ENCODE measurements at places on chromosomes 16 and 17.

GRCh38 chr17:8843344-8843743 is 24.1 kb downstream of the PIK3R6 start:
- DNase-seq, result no peak

GRCh38 chr17:44911133-44912001 is 3.9 kb downstream of the GFAP start:
- no peak for DNase-seq

- no peak for DNase-seq
Observed at GRCh38 chr17:63423251-63423950, 22.7 kb downstream of the CYB561 start.

- no peak for DNase-seq
Observed at GRCh38 chr16:1428511-1428910, 2.4 kb upstream of the PERCC1 start.

GRCh38 chr17:17322516-17323510 is 19.6 kb downstream of the NT5M start:
- no peak for DNase-seq

DNA sequence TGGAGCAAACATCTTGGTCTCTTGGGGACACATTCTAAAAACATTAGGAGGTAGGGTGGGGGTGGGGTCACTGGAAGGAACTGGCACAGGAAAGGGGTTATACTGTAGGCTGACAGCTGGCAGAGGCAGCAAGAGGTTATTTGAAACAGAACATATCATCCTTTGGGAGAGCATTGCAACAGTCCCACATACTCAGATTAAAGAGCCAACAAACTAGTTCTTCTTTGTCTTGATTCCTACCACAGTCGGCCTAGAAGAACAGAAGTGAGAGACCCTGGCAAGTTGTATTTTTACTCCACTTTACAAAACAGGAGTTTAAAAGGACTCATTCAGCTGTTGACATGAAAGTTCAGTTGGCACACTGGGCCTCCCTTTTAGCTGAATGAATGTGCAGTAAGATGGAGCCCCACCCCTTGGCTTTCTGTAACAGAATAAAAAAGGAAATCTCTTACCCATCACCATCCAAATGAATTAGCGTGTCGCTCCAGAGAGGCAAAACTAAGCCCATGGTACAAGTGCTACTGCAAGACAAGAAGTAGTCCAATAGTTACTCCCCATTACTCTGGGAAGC is 54.6 kb upstream of the CORO6 start:
- no peak for DNase-seq

DNA sequence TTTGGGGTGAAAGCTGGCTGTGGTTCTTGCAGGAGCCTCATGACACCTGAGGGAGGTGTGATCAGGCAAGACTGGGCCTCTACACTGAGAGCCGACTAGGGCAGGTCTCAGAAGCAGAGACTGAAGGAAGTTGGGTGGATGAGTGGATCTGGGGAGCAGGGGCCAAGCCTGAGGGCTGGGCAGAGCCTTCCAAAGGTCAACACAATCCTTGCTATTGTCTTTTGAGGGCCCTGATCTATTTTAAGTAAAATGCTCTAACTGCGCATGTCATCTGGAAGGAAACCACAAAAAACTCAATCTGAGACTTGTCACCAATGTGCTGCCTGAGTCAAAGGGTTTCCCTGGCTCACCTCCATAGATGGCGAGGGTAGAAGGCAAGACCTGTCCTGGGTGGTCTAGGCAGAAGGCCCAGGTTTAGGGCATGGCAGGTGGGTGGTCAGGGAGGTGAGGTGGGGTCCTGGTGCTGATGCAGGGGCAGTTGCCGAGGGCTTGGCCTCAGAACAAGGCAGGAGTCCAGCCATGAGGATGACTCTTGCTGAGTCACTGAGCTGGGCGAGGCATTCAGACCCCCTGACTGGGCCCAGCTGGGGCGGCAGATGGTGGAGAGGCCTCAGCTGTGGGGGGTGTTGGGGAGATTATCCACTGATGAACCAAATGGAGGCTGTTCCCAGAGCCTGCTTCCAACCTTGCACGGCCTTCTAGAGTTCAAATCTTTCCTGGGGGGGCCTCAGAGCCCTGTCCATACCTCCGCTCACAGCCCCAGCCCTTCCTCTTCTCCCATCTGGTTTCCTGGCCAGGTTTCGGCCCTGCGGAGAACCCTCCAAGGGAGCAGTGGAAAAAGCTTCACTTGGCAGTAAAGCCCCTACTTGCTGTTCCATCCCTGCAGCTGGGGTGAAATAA is 5.1 kb downstream of the MVP start:
- no peak for DNase-seq

- DNase-seq, result no peak
Observed at GRCh38 chr16:12009462-12009861, 32.9 kb downstream of the SNX29 start.

GRCh38 chr17:61461967-61462718 is 9.9 kb downstream of the TBX4 start:
- DNase-seq, result no peak

DNA sequence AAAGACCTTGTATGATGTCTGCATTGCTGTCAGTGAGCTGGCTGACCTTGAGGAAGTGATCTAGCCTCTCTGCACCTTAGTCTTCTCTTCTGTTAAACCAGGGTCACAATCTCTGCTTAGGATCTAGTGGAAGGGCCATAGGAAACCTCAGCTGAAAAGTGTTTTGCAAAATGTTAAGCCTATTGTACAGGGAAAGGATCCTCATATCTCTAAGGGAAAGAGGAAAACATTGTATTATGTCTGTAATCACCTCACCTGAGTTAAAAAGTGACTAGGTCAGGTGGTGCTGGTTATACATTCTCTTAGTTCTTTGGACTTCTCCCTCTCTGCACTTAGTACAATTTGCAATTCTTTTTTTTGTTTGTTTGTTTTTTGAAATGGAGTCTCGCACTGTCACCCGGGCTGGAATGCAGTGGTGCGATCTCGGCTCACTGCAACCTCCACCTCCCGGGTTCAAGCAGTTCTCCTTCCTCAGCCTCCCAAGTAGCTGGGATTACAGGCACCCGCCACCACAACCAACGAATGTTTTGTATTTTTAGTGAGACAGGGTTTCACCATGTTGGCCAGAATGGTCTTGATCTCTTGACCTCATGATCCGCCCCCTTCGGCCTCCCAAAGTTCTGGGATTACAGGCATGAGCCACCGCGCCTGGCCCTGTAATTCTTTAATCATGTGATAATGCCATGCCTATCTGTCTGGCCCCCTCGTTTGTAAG is 2.0 kb upstream of the SEPHS2 start:
- no peak for DNase-seq

DNA sequence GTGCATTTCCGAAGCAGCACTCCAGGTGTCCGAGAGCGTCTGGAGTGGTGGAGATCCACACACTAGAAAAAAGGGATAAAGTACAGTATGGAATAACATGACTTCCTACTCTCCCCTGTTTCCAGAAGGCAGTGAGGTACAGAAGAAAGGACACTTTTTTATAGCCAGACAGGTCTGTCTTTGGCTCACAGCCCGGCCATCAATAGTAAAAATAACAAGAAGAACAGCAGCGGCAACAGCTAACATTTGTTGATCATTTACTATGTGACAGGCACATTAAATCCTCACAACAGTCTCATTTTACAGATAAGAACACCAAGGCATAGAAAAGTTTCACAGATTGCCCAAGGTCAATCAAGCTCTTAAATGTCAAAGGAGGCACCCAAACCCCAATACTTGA is 16.2 kb downstream of the DYNLRB2 start:
- DNase-seq, result no peak

GRCh38 chr16:55100100-55100499 is 169.4 kb downstream of the IRX5 start:
- DNase-seq, result no peak

GRCh38 chr16:50038286-50038685 is 13.3 kb downstream of the CNEP1R1 start:
- DNase-seq, result no peak

GRCh38 chr17:42953669-42954068 is 10.6 kb downstream of the AARSD1 start:
- DNase-seq, result no peak

GRCh38 chr17:72378414-72379390 is 257.9 kb downstream of the SOX9 start:
- no peak for DNase-seq

DNA sequence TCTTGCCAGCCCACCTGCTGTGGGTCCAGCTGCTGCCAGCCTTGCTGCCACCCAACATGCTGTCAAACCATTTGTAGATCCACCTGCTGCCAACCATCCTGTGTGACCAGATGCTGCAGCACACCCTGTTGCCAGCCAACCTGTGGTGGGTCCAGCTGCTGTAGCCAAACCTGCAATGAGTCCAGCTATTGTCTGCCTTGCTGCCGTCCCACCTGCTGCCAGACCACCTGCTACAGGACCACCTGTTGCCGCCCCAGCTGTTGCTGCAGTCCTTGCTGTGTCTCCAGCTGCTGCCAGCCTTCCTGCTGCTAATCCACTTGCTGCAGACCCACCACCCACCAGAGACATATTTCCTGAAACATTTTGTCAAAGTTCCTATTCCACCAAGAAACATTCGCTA is 641 bp downstream of the KRTAP9-1 start:
- DNase-seq, result no peak

DNA sequence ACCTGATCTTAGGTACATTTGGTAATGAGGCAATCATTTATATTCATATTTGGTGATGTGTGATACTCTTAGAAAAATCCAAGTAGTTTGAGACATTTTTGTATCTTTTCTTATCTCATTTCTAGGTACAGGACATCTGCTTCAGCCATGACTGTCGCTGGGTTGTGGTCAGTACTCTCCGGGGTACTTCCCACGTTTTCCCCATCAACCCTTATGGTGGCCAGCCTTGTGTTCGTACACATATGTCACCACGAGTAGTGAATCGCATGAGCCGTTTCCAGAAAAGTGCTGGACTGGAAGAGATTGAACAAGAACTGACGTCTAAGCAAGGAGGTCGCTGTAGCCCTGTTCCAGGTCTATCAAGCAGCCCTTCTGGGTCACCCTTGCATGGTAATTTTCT is 312.2 kb downstream of the BCAS3 start:
- no peak for DNase-seq

GRCh38 chr17:58353389-58353825 is 1.4 kb upstream of the SUPT4H1 start:
- no peak for DNase-seq

DNA sequence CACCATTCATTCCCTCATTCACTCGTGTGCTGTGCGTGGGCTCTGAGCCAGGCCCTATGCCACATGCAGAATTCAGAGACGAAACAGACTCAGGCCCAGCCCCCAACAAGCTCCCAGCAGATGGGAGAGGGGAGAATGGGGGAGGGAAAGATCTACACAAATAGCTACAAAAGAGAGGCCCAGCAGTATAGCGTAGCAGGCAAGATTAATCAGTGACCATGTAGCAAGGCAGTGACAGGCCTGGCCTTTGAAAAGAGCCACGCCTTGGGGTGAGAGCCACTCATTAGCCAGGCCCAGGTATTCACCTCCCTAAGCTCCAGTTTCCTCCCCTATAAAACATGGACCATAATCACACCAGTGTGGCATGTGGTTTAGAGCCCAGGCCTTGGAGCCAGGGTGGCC is 16.4 kb upstream of the KRT19 start:
- no peak for DNase-seq

DNA sequence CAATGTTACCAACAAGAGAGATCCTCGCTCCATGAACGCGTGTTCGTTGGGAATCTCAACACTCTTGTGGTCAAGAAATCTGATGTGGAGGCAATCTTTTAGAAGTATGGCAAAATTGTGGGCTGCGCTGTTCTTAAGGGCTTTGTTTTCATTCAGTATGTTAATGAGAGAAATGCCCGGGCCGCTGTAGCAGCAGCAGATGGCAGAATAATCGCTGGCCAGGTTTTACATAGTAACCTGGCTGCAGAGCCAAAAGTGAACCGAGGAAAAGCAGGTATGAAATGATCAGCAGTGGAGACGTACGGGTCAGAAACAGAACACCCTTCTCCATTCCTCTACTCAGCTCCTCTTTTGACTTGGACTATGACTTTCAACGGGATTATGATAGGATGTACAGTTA is 13.3 kb downstream of the SOCS1 start:
- DNase-seq, result no peak

DNA sequence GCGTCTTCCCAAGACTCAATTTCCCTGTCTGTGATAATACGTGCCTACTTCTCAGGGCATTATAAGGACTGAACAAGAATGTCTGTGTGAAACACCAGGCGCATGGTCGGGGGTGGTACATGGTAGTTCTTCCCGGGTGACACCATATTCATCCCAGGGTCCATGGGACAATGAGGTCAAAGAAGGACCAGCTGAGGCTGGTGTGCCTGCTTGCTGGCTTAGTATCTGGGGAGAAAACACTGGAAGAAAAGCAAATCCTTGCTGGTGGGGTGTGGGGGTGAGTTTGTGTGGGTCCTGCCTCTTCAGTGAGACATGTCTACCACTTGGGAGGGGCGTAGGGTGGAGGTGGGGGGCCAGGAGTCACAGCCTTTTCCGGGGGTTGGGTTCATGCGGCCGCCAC is 174.2 kb downstream of the RAB11FIP4 start:
- DNase-seq, result no peak

GRCh38 chr17:31888124-31888523 is 13.4 kb downstream of the UTP6 start:
- no peak for DNase-seq

DNA sequence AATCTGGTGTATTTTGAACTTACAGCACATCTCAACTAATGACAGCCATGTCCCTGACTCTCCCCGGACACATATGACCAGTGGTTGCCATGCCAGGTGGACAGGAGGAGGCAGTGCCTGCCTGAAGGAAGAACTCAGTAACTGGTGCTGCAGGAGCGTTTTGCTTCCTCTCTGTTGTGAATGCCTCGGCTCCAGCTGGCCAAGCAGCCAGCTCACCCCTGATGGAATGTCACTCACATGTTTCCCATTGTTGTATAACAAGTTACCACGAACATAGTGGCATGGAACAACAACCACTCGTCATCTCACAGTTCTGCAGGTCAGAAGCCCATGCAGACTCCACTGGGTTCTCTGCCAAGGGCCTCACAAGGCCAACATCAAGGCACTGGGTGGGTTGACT is 20.1 kb upstream of the IRF8 start:
- no peak for DNase-seq

DNA sequence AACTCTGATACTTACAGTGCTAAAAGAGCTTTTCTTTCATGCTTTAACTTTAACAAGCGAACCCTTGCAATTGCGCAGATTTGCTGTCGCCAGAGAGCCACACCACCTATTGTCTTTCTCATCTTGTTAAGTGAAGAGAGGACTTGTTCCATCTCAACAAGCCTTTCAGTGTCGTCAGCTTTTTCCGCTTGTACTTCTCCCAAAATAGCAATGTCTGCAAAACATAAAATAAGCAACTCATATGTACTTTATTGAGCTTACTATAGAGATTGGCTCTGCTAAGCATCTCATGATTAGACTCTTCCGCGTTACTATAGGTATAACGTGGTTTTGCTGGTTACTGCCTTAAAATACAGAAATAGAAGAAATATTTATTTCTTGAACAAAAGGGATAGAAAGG is 51.9 kb downstream of the ABCA8 start:
- DNase-seq, result no peak

DNA sequence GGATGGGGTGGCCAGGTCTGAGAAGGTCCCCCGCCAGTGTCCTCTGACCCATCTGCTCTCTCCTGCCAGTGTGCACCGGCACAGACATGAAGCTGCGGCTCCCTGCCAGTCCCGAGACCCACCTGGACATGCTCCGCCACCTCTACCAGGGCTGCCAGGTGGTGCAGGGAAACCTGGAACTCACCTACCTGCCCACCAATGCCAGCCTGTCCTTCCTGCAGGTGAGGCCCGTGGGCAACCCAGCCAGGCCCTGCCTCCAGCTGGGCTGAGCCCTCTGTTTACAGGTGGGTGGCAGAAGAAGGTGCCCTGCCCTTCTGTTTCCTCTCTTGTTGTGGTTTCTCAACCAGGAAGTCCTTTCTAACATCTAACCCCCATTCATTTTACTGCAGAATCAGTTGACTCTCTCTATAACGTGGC is 7.1 kb downstream of the ERBB2 start:
- no peak for DNase-seq
